ENCODE measurements at places on chromosomes 3 and 15.

DNA sequence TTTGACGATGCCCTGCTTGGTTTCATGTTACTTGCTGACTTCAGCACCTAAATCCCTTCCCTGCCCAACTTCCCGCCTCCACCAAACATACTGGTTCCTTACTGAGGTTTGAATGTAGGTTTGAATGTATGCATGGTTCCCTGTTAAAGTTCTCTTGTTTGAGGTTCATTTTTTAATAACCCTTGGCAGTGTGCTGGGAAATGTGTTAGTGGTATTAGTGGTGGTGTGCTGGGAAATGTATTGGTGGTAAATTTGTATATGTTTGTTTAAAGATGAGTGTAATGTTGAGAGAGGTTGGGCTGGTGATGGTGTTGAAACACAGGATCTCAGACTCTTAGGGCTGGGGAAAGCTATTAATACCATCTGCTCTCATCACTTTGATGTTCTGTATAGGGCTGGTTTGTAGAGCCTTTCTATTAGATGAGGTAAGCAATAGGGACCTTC lies 392.7 kb downstream of the PTPRG start:
- no peak for DNase-seq

GRCh38 chr3:138827222-138827621 lies 7.5 kb downstream of the PIK3CB start:
- DNase-seq = no peak

DNA sequence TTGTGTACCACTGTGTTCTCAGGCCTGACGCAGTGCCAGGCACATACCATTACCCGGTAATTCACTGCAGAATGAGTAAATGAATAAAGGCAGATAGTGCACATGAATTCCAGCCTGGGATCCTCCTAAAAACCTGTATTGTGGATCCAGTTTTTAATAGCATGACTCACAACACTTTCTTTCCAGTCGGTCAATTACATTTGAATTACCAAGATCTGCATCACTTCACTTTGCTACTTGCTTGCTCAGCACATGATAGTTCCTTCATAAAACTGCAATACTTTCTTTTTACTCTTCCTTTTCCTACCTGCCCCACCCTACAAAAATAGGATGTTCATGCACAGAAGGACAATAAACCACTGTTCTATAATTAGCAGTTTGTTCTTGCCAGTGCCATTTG lies 553.8 kb downstream of the MAGI1 start:
- DNase-seq = no peak

- DNase-seq = no peak
Measured at GRCh38 chr3:110711851-110712516, 359.6 kb upstream of the NECTIN3 start.

DNA sequence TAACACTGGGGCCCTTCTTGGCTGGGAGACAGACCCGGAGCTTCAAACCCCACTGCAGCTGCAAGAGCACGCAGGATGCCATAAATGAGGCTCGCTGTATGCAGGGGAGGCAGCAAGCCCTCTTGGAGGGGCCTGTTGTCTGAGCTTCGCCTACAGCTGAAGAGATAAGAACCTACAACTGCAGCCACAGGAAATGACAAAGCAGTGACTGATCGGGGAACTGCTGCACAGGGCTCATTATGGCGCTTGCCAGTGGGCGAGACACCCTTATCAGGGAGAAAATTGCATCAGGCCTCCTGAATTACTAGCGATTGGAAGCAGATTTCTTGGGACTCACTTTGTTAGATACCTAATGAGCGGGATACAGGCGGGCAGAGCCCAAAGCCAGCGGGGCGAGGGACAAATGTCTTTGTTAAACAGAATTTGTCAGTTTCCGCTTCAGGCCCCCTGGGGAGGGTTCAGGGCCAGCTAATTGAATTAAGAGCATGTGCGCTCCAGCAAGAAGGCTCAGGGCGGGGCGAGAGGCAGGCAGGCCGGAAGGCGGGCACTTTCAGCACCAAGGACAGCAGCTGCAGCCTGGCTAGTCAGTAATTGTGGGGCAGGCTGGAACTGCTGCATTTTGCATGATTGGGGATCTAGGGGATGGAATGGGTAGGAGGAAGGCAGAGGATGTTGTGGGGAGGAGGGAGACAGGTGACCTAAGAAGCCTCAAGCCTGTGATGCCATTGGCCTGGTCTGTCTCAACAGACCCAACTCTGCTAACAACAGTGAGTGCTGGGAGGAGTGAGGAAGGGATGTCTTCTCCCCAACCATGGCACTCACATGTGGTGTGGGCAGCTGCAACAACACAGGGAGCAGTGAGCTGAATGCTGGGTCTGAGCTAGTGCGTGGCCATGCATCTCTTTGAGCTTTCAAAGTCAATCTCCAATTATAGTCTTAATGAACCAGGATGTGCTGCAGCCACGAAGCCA lies 55.3 kb downstream of the CCDC33 start:
- peak; percentile 62 for DNase-seq

- no peak for DNase-seq
Measured at GRCh38 chr3:108021131-108021530, 69.7 kb downstream of the CD47 start.

DNA sequence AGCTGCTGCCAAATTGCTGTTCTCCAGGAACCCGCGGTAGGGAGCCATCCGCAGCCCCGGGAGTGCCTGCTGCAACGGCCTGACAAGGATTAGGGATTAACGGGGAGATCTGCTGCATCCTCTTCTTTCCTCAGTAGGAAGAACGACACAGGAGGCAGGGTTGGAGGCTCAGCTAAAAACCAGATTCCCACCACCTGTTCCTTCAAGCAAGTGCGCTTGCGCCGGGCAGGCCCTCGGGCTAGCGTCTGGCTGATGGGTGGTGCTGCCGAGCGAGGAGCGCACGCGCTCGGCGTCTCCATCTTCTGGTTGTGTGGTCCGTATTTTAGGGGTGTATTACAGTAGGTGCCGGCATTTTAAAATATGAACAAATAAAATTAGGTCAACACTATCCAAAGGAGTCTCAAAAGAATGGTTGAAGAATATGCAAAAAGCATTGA lies 25.4 kb upstream of the SLC25A26 start:
- DNase-seq = peak; percentile 83

- no peak for DNase-seq
Measured at GRCh38 chr3:28291577-28291976, 50.2 kb downstream of the CMC1 start.

DNA sequence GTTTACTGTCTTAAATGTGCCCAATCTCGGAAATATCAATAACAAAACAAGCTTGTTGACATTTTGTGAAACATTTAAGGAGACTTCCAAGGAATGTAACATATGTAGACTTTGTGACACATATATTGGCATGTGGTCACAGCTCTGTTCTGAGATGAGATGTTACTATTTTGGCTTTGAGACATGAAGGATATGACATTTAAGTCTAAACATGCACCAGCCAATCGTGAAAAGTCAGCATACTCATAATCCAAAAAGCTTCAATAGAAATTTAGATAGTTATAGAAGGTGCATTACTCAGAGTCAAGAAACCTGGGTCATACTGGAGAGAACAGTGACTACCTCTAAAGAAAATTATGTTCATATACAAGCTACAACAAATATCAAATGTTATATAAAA lies 13.4 kb downstream of the COMMD2 start:
- no peak for DNase-seq

DNA sequence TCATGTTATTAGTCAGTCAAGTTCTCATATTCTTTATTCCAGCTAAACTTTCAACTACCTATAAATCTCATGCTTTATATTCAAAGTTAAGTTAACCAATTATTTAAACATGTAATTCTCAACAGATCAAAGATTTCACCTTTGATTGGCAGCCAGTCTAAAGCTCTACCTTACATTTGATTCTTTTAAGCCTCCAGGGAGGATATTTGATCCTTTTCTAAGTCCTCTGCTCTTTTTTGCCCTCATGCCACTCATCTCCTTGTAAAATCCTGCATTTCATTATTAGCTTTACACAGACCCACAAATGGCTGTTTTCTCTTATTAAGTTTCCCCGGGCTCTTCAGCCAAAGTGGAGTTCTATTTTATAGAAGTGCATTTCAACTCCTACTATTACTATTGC lies 134.1 kb downstream of the NLGN1 start:
- DNase-seq = no peak

DNA sequence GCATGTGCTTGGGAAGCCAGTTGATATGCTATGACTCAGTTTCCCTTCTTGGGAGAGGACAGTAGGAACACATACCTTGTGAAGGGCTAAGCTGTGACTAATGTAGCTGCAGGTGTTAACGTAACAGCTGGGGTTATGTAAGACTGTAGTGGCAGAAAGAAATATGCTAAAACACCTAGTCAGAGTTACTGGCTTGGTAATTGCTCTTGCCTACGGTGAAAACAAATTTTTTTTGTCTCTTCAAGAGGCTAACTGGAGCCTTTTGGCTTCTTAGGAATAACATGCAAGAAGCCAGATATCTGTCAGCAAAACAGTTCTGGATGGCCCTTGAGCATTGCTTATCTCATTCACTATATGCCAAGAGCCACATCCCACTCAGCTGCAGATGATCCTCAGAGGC lies 1.4 kb downstream of the MAPKBP1 start:
- no peak for DNase-seq

DNA sequence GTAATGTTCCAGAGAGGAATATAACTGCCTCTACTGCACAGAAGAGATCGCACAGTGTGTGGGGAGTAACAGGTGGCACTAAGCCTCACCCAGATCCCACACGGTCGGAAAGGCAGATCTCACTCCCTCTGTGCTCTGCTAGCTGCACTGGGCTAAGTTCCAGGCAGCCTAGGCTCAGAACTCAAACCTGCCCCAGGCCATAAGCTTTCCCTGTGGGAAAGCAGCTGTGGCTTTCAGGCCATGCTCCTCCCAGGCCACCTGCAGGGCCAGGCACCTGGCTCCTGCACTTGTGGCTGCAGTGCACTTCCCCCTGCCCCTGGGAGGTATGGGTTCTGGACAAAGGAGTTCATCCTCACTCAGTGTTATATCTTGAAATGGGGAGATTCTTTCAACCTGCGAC lies 27.5 kb downstream of the PCCB start:
- DNase-seq = no peak

DNA sequence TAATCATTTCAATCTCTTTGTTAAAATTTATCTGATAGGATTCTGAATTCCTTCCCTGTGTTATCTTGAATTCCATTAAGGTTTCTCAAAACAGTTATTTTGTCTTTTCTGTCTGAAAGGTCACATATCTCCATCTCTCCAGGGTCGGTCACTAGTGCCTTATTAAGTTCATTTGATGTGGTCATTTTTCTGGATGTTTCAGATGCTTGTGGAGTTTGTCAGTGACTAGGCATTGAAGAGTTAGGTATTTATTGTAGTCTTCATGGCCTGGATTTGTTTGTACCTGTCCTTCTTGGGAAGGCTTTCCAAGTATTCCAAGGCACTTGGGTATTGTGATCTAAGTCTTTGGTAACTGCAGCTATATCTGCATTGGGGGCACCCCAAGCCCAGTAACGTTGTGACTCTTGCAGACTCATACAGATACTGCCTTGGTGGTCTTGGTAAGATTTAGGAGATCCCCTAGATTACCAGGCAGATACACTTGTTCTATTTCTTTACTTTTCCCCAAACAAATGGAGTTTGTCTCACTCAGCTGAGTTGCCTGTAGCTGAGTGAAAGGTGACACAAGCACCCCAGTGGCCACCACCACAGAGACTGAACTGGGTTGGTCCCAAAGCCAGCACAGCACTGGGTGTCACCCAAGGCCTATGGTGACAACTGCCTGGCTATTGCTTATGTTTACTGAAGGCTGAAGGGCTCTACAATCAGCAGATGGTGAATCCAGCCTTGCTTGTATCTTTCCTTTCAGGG lies 18.9 kb upstream of the SLC27A2 start:
- DNase-seq = no peak

GRCh38 chr3:8536096-8537056 lies 34.8 kb downstream of the LMCD1 start:
- no peak for DNase-seq

DNA sequence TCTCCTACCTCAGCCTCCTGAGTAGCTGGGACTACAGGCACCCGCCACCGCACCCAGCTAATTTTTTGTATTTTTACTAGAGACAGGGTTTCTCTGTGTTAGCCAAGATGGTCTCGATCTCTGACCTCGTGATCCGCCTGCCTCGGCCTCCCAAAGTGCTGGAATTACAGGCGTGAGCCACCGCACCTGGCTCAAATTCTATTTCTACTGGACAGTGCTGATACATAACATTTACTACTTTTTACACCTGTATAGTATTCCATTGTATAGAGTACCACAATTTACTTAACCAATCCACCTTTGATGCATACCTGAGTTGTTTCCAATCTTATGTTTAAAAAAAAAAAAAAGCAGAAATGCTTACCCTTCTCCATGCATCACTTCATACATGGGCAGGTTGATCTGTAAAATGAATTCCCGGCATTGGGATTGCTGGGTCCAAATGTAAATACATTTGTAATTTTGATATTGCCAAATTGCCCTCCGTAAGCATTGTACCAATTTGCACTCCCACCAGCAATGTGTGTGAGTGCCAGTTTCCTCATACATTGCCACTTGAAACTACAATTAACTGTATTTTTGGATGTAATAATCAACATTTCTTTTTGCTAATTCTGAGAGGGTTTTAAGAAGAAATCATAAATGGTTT lies 94.5 kb downstream of the NPTN start:
- DNase-seq = no peak

DNA sequence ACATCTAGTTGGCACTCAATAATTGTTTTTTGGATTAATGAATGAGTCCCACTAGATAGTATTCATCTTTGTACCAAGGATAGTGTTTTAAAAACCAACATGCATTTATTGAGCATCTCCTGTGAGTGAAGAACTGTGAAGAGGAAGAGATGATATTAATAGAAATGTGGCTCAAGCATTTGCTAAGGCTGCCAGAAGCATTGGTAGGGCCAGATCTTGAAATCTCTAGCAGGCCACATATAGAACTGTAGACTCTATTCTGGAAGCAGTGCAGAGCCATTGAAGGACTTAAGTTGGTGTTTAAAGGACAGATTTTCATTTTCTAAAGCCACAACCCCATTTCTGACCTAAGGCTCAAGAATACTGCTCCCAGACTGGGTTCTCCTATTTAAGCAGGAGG lies 99.0 kb downstream of the NEK11 start:
- DNase-seq = no peak

GRCh38 chr3:171309906-171310359 lies 150.3 kb downstream of the TNIK start:
- DNase-seq = no peak

GRCh38 chr3:80018375-80018774 lies 250.6 kb upstream of the ROBO1 start:
- no peak for DNase-seq

- DNase-seq = no peak
Measured at GRCh38 chr15:67955252-67955651, 98.9 kb upstream of the PIAS1 start.

- DNase-seq = peak; percentile 40
Measured at GRCh38 chr15:42084465-42085235, 9.7 kb downstream of the PLA2G4D start.

- peak; percentile 93 for DNase-seq
Measured at GRCh38 chr15:41811432-41812195, 16.3 kb upstream of the JMJD7 start.

- DNase-seq = no peak
Measured at GRCh38 chr3:113079218-113079961, 88.6 kb downstream of the GTPBP8 start.

GRCh38 chr3:189372243-189372642 lies 200.5 kb downstream of the TPRG1 start:
- no peak for DNase-seq

- DNase-seq = no peak
Measured at GRCh38 chr3:16738451-16738850, 133.2 kb upstream of the DAZL start.
